CD14-positive monocyte (primary cell): ENCODE measurements at places on chromosomes 2 and 18.

DNA sequence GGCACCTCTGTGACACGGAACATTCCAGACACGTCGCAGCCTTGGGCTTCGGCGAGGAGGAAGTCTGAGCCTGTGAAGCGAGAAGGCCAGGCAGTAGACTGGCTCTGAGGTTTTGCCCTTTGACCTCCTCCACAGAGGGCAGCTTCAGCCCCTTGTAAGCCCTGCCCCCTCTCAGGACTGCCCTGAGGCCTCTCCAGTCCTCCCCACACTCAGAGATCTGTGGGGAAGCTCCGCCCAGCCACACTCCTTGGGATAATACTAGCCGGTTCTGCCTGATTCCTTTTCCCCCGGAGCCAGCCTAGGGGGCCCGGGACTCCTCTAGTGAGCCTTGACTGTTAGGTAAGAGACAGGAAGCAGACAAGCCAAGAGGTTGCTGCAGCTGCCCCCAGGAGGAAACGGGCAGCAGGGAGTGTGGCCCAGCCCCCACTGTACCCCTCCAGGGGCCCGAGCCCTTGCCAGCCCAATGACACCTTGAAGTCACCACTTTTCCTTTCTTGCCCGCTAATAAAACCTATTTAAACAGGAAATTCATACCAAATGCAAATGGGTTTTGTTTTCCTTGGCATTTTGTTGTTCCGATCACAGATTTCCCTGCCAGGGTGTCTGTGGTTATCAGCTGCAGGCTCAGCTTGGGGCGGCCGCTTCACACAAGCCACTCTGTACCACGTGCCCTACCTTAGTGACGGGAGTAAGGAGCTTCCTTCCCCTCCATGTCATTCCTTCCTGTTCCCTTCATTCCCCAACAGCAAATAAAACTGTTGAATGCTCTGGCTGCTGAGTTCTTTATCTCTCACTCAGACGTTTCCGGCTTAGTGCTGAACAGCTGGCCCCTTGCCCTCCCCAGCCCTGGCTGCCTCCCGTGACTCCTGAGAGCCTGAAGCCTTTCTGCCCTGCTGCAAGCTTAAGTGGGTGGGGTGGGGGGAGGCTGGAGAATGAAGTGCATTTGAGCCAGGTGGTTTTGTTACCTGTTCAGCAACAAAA lies 124.7 kb downstream of the CABLES1 start:
- peak; percentile 80 for DNase-seq

- no peak for DNase-seq
These were observed 108.1 kb upstream of the SIX3 start for GRCh38 chr2:44833171-44834069.

GRCh38 chr18:74702950-74703349 lies 105.3 kb downstream of the ZNF407 start:
- no peak for DNase-seq

DNA sequence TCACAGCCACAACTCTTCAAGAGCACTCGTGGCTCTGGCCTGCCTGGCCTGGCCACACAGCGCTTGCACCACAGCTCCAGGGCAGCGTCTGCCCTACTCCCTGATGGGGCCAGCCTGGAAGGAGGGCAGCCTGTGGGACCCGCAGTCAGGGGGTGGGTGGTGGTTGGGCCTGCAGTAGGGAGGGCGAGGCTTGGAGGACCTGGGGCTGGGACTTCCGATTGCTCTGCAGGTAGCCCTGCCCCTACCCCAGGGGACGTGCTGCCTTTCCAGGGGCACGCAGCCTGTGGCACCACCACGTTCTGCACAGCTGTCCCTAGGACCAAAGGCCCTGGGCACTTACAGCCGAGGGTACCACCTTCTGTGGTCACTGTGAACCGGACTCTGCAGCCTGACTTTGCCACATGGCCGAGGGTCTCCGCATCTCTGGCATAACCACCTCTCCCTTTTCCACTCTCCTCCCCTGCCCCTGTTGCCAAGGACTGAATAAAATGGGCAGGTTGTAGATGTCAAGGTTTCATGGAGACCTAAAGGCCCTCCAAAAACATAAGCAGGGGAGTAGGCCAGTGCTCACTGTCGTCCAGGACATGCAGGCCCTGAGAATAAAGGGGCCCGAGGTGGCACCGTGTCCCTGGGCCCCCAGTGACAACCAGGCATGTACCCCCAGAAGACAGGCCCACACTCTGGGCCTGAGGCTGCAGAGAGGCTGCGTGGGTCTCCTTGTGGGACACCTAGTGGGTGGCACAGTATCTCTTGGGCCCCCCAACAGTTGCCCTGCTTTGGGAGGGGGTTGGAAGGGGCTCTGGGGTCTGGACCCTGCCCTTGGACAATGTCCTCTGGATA lies 87.3 kb downstream of the INHBB start:
- DNase-seq, result no peak

- no peak for DNase-seq
These were observed 130.6 kb downstream of the NXPH2 start for GRCh38 chr2:138649571-138649970.

- DNase-seq, result no peak
These were observed 59.9 kb downstream of the TNP1 start for GRCh38 chr2:216799873-216800431.

DNA sequence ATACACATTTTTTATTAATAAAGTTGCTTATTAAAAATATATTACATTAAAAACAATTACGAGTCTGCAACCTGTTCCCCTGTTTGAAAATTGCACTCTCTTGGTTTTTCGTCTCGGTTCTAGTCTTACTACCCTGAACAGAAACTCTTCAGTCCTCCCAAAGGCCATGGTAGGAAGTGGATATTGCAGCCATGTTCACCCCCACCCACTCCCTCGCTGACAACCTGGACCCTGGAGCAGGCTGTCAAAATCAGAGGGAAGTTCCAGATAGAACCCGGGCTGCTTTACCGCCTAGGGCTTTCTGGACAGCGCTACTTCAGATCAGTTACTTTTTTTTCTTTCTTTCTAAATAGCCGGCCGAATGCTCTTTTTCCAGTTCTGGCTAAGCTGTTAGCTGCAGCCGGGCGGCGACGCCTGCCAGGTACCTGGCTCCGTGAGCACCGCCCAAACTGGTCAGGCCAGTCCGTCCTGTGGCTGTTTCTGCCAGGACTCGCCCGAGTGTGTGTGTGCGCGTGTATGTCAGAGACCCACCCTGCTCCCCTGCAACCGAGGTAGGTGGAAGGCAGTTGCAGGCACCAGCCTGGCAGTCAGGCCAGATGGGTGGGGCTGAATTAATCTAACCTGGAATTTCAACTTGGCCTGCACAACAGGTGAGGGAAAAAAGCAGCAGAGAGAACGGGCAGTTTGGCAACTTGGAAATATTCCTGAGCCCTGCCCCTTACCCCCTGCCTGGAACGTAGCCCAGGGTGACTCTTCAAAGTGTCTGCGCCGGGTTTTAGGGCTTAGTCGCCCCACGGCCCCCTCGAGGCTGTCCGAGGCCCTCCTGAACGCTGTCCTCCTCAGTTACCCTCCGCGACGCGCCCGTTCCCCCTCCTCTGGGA lies 1.1 kb upstream of the TET3 start:
- no peak for DNase-seq

DNA sequence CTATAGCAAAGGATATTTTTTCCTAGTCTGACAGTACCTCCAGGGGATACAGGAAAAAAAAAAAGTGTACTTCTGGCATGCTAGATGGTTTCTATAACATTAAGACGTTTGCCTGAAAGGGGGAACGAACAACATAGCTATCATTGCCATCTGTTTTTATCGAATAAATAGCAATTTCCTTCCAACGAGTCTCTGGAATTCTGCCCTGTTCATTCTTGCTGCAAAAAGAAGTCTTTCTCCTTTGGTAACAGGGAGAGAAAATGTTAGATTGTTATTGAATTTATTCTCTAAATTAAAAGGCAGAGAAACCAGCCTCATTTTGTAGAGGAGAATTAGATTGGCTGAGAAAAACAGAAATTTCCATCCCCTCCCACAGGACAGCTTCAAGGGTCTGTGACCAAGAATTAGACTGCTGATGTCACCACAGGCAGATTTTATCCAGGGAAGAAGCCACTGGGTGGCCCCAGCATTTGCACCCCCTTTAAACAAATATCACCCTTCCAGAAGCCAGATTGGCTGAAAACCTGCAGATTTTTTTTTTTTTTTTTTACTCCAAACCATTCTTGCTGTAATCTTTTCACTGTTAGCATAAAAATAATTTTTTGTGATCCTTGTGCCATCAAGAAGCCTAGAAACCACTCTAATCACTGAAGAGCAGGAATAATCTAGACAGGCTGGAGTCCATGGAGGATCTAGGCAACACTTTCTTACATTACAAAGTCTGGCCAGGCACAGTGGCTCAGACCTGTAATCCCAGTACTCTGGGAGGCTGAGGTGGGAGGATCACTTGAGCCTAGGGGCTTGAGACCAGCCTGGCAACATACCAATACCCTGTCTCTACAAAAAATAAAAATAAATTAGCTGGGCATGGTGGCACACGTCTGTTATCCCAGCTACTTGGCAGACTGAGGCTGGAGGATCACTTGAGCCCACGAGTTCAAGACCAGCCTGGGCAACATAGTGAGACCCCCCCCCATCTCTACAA lies 12.0 kb downstream of the WDFY1 start:
- DNase-seq, result no peak
